Activated gamma-delta T cell treated with anti-CD3 and anti-CD28 coated beads, Interleukin-2, amount 50 U/mL, for 16 hours (primary cell): ENCODE measurements at places on chromosomes 2 and 18.

DNA sequence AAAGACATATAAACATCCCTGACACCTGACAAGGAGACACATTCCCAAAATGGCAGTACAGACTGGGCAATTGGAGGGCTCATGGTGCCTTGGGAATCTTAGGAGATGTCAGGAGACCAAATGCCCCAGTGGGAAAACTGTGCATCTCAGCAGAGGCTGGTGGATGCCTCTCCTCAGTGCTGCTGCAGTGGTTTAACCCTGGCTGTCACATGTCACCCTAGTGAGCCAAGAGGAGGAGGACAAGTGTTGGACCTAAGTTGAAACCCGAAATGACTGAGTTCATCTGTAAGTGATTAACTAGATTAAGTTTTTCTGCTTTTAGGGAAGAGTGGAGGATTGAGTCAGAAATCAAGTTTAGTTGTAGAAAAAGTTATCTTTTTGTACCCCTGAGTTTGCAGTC lies 5.2 kb upstream of the NAGK start:
- DNase-seq, result no peak

GRCh38 chr2:223950448-223951347 lies 5.6 kb upstream of the WDFY1 start:
- DNase-seq, result no peak

DNA sequence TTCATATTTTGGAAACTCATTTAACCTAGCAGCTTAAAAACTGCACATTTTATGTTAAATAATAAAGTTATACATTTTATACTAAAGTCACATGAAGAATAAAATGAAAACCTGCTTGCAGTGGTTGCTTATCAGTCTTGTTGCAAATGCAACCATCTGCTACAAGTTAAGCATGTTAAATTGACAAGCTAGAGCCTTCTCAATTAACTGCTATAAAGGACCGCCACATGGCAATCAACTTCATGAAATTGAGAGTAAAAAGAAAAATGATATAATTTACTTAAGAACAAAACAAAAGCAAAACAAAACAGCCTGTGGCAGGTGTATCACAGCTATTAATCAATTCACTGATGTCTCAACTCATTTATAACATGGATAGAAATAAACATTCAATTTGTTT lies 78.7 kb downstream of the RTTN start:
- DNase-seq, result no peak

DNA sequence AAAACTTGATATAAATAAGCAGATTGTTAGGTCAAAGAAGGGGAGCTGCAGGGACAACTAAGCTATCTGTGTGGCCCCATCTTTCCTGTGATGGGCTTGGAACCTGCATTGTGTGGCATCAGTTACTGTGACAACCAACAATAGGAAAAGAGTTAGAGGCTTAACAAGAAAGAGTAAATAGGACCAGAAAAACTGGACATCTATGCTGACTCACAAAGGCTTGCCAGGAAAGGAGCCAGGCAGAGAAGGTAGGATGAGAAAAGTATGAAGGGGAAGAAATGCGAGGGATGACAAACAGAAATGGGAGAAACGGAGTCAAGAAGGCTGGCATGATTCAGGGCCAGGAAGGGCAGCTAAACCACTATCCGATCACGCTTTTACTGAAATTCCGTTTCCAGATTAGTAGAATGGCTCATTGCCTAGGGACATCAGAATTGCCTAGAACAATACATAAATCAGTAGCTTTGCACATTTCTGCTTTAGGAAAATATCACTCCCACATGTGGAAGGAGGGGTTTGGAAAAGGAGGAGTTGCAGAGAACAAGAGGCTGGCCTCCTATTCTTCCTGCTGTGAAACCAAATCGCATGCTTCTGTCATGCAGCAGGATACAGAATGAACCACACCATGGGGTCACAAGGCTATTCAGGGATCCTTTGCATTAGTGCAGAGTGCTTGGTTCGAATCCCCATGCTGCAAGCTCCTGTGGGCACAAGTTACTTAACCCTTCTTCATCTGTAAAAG lies 7.3 kb downstream of the PLA2R1 start:
- DNase-seq, result no peak

- no peak for DNase-seq
These were observed 154.1 kb downstream of the VAPA start for GRCh38 chr18:10067670-10068659.

DNA sequence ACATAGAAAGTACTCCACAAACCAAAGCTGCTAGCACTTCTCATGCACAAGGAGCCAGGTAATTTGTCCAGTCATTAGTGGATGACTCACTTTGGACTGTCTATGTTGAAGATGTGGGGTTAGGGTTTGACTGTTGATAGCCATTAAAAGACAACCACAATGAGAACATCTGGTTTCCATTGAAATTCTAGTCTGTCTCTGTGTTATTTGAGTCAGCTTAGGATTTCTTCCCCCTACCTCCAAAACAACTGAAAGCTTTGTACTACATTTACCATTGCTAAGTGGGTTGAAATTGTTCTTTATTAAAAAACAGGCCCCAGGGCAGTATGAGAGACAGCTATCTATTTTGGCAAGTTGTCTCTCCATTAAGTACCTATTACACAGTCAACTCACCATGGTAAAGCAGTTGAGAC lies 50.2 kb upstream of the ANKRD44 start:
- DNase-seq, result no peak

- no peak for DNase-seq
These were observed 20.1 kb upstream of the C2orf72 start for GRCh38 chr2:231017231-231017598.
